ENCODE measurements at places on chromosomes 6 and 20.

GRCh38 chr6:12355354-12355753 lies 65.2 kb downstream of the EDN1 start:
- DNase-seq = no peak

DNA sequence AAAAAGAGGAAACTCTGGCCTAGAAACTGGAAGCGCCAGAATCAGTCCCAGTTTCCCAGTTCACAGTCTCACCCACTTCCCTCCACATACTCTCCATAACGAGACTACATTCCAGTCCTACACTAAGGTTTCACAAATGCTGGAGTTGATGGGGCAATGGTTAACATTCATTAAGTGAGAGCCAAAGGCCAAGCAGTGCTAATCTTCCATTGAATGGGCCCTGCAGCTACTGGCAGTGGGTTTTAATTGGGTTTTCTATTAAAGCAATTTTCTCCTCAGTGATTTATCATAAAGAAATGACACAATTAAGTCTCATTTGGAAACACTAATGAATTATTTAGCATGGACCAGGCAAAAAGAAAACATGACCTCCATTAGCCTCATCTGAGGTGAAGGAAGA lies 20.8 kb upstream of the NRSN1 start:
- DNase-seq = no peak

DNA sequence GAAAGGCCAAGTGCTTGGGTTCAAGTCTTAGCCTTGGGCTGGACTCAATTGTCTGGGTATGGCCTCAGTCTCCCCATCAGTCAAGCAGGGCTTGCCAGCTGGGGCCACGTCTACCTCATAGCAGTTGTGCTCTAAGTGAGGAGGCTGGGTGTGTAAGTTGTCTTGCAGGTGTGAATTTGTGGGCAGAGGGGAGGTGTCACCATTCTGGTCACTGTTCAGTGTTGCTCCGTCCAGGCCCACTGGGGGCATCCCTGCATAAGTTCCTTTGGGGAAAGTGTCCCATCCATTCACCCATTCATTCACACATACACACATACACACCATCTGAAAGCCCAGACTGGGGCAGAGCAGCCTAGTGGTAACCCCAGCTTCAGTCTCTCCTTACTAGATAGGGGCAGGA lies 36.3 kb downstream of the TFEB start:
- DNase-seq = no peak

GRCh38 chr6:3001773-3002293 lies 2.1 kb downstream of the NQO2 start:
- no peak for DNase-seq

GRCh38 chr6:135465307-135465706 lies 32.2 kb downstream of the AHI1 start:
- DNase-seq = no peak

DNA sequence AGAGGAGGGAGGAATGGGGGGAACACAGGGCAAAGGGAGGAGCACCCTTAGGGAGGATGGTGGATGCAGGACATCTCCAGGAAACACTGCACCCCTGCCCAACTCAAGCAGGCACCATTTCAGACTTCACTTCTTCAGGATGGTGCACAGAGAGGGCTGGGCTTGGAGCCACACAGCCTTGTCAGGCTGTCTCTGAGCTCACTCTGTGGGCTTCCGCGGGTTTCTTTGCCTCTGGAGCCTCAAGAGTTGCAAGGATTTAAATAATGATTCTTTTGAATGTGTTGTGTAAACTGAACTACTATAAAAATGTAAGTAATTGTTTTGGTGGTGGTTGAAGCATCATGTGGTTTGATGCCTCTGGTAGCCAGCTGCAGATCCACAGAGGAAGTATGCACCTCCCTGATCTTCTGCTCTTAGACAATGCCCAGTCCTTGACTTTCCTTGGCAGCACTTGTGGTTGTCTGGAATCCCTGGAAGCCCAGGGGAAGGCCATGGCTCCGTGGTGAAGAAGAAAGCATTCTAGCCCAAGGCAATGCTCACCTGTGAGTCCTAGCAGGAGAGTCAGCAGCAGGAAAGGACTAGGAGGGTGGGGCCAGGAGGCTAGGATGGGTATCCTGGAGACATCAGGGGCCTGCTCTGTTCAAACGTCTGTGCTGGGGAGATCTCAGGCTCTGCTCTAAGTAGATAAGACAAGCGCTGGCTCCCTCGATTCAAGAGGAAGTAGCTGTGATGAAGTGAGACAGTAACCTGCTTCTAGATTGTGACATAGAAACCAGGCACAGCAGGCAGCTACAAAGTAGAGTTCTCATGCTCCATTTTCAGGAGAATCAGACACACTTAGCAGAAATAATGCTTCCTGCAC lies 50.2 kb upstream of the SIRPG start:
- DNase-seq = no peak

DNA sequence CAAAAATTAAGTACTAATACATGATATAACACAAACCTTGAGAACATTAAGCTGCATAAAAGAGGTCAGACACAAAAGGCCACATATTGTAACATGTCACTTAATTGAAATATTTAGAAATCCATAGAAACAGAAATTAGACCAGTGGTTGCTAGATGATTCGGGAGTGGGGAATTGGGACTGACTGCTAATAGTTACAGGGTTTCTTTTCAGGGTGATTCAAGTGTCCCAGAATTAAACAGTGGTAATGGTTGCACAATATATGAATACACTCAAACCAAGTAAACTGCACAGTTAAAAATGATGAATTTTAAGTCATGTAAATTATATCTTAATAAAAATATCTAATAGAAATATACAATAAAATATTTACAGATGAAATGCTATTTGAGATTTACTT lies 174.5 kb downstream of the WDR27 start:
- no peak for DNase-seq

DNA sequence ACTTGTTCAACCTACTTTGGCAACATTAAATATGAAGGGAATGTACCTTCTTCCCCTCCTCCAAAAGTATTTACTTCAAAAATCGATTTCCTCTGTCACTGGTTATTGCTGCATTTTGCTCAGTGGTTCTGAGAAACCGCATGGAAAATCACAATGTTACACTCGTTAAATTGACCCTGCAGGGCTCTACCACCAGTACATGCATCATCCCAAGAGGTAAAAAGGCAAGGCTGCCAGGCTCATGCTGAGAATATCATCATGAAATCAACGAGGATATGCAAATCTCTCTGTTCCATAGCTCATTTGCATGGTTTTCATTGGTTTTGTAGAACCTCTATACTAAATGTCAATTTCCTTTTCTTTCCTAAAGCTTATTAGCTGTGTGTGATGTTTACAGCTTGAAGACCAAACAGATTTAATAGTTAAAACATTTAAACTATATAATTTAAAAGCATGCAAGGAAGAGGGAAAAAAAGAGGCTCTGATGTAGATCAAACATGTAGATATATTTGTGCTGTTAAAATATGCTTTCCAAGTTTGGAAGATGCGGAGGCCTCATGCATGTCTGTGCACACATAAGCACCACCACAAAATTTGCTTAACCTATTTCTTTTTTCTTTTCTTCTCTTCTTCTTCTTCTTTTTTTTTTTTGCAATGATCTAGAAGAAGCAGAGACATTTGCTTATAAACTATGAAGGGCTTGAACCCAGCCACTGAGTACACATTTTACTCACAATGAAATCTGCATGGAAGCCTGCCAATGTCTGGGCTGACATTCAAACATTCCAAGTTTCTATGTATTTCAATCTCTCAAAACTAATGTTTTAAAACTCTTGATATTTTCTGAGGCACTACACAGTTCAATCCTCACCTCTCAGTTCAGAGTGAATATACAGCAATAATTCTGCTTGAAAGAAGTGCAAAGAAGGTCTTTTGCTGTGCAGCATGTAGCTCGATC lies 194.0 kb downstream of the GMPR start:
- no peak for DNase-seq

GRCh38 chr20:35263532-35264341 lies 14.2 kb downstream of the MMP24OS start:
- DNase-seq = no peak

DNA sequence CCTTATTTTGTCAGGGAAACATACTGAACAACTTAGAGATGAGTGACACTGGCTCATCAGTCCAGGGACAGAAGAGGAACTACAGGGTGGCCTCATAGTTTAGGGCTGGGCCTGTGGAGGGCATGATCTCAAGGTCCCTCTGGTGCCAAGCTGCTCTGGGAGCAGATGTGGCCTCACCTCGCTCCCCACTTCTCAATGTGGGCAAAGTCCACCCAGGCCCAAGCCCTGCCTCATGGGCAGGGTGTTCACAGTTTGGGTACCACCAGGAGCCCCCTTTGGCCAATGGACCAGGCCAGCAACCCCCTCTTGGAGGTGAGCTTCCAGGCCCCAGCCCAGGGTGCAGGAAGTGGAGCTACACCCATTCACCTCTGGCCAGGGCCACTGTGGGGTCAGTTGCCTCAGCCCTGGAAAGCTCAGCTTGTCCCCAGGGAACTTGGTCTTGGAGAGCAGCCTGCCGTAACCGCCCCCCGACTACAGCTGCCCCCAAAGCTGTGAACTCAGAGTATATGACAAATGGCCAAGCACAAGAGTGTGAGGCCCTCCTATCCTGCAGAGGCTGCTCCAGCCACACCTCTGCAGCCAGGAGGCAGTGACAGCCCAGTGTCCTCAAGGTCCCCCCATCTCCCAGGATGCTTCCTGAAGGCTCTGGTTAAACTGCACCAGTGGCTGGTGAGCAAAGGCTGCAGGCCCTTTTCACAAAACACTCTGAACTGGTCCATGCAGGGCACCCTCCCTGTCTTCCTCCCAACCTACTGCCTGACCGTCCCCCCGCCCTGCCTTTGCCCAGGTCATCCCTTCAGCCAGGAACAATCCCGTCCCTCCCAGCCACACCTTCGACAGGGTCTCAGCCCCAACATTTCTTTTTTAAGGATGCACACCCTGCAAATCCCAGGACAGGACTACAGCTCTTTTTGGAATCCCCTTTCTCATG lies 3.6 kb downstream of the ADISSP start:
- no peak for DNase-seq

GRCh38 chr6:14386263-14386662 lies 268.7 kb downstream of the CD83 start:
- DNase-seq = no peak

GRCh38 chr6:129890164-129890563 lies 29.0 kb upstream of the TMEM244 start:
- no peak for DNase-seq

GRCh38 chr20:12504779-12505178 lies 504.0 kb upstream of the SPTLC3 start:
- DNase-seq = no peak

DNA sequence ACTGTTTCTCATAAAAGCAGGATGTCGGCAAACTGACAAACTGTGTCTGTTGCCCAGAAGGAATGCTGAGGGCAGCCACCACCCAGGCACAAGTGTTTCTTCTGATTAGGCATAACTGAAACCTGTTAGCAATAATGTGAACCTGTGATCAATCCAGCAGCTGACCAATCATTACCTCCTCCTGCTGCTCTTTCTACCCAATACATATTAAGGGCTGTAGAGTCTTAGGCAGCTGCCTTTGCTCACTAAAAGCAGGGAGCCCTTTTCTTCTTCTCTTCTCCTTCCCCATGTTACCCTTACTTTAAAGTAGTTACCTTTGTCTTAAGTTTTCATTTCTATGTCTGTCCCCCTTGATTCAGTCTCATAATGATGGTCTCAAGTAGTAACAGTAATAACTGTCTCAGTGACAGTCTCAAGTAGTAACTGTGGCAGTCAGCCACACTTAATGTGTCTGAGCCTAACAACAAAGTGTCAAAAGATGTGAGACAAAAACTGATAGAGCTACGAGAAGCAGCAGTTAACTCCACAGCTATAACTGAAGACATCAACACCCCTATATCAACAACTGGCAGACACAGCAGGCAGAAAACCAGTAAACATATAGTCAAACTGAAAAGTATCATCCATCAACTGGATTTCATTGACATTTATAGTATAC lies 37.0 kb downstream of the RANBP9 start:
- DNase-seq = no peak

DNA sequence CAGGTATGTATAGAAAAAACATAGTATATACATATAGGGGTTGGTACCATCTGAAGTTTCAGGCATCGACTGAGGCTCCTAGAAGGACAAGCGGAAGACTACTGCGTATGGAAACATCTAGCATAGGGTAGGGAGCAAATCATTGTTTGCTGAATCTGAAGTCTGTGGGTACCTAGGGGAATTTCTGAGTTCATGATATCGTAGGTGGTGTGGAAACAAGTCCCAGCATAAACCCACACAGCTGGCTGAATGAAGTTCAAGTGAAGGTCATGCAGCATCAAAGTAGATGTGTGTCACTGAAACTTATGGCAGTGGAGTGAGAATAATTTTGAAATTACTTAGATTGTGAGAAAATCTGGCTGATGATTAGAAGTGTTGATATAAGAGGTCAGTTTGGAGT lies 39.4 kb downstream of the MAP7 start:
- DNase-seq = no peak

DNA sequence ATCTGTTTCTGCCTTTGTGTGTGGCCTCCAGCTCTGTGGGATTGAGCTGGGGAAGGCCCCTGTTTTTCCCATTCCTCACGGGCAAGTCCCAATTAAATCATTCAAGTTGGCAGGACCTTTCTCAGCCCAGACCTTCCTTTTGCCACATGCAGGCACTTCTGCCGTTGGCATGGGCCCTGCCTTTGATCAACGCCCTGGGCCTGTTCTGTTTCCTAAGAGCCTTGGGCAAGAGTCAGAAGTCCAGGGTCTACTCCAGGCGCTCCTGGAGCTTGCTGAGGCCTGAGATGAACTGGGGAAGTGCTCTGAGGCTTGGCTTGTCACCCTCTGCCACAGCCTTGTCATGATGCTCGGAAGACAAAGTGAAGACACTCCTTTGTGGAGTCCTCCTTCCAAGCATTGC lies 7.1 kb downstream of the IP6K3 start:
- no peak for DNase-seq

DNA sequence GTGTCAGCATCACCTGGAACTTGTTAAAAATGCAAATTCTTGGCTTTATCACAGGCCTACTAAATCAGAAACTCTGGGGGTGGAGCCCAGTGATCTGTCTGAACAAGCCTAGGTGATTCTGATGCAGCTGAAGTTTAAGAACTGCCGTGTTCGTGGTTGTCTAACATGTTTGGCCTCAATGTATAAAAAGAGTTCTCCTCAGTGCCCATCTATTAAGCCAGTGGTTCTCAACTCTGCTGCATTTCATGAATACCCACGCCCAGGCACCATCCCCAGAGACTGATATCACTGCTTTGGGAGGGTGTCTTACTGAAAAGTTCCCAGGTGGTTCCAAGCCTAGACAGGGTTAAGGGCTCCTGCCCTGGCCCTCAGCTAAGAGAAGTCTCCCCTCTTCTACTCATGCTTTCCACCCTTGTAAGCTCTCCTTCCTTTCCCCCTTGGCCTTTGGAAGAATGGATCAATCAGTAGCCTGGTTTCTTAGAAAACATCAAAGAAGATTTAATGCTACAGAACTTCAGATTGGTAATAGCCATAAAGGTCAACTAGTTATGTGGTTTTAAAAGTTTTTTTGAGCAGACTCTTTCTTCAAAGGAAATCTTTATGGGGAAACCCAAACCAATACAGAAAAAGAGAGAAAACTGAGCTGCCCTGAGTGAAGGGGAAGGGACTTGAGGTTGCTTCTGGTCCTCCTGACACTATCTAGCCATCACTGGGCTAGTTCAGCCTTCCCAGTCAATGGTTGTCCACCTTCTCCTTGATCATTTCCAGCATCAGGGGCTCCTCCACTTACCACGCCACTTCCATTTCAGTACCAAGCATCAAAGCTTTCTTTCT lies 38.9 kb upstream of the TNFAIP3 start:
- no peak for DNase-seq
